ENCODE measurements at places on chromosomes 4 and X.

- DNase-seq, result no peak
These were observed 128.7 kb downstream of the WDFY3 start for GRCh38 chr4:84837751-84838150.

DNA sequence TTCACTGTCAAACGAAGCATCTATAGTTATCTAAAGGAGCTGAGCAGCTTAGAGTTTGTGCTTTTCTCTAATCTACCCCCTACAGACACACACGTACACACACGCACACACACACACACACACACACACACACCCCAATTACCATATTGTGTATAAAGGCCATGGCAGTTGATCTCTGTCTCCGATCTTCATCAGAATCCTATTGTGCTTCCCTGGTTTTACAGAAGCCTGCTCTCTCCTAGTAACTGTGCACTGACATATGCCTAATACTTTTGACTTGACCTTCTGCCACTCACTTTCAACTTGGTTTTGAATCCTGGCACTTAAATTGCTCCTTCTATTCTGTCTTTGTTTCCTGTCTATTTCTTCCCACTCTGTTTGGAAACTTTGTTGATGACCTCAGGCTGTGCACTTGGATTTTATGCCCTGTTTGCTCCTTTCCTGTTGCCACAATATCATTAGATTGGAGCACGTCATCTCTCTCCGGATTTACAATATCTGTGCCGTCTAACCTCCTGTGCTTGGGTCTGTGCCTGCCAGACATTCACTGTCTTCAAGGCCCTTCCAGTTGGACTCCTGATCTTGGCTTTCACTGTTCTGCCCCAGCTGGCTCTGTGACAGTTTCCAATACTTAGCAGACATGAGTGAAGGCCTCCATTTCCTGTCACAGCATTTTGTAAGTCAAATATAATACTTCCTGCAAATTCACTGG is 928.1 kb downstream of the FAT4 start:
- DNase-seq, result no peak

DNA sequence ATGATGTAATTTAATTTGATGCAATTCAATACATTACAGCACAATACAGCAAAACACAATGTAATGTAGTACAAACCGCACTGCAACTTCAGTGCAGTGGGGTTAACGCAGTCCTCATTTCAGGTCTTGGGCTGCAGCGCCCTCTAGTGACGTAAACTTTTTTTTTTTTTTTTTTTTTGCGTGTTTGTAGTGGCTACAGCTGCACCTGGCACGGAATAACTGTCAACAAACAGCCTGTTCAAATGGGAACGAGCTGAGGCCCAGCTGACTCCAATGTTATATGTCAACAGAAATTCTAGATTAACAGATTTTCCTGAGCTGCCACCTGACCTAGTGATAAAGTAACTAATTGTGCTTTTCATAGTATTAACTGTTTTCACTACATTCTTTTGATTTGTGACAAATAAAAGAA is 33.5 kb upstream of the RASSF6 start:
- no peak for DNase-seq

DNA sequence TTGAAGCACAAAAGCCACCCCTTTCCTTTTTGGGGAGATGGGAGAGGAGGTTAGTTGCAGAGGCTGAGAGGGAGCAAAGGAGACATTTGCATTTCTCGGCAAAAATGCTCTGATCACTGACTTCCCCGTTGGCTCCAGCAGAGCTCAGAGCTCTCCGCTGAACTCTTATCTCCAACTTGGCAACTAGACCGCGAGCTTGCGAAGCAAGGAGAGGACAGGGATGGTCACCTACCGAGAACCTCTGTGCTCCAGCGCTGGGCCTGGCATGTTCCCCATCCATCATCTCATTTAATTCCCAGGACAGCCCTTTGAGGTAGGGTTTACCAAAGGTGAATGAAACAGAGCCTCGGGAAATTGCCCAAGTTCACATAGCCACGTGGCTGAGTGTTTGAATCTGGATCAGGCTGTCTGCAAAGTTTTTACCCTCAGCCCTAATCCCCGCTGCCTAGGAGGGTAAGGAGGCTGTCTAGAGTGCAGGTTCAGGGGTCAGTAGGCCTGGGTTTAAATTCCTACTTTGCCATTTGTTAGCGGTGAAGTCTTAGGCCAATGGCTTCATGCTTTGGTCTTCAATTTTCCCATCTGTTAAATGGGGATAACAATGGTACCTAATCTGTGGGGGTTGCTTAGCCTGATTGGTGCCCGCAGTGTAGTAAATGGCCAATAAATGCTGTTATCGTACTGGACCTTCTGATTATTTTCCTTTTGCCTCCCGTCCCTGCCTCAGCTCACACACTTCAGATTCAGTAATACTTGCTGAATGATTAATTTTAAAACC is 3.8 kb upstream of the CITED1 start:
- DNase-seq, result no peak

DNA sequence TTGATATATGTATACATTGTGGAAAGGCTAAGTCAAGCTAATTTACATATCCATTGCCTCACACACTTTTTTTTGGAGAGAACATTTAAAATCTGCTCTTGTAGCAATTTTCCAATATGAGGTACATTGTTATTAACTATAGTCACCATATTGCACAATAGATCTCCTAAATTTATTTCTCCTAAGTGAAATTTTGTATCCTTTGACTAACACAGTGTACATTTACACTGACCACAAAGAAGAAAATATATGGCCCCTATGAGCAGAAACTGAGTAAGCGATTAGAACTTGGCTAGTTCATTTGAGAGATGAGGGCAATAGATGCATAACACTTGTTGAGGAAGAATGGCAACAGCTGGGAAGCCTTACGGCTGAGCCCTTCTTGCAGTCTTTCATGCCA is 20.3 kb upstream of the GUCY1B1 start:
- DNase-seq, result no peak

DNA sequence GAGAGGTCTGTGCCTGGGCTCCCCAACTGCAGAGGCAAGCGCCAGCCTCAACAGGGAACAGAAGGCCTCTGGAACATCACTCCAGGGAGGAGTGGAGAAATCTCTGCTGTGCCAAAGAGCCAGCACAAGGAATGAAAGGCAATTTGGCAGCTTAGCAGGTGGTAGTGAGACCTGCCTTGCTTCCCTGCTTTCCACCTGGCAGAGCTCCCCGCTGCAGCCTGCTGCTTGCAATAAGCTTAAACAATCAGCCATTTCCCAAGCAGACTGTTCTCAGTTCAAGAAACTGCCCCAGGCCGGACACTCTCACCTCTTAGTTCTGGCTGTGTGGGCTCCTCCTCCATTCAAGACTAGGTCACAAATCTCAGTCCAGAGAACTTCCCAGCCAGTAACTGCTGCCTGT is 370.6 kb downstream of the MAGEB5 start:
- no peak for DNase-seq
